ENCODE measurements at places on chromosomes 12 and 14. TPM values are rescaled to one million over a fixed set of nuclear protein-coding genes. Genes with fewer than 3 reads are reported as not detected.

- no peak for DNase-seq
Observed at GRCh38 chr14:60989599-60989998, 8.6 kb downstream of the SLC38A6 start.

GRCh38 chr12:65637774-65638173 is 186.5 kb upstream of the HMGA2 start:
- no peak for DNase-seq

Gene GARIN6
- total RNA-seq = not detected

Gene LRP6
- total RNA-seq = 38.1 TPM

Gene DAZAP2
- total RNA-seq = 424 TPM

Gene PLBD2
- total RNA-seq = 28.3 TPM

Gene C12orf50
- 0.58 TPM for total RNA-seq

All from SK-MEL-5 (cell line).